Lung (tissue), 17 donors: ENCODE measurements at places on chromosomes 1 and 21. TPM values are rescaled to one million over a fixed set of nuclear protein-coding genes. Genes with fewer than 3 reads are reported as not detected.

The TRPM2 gene
- 26.2 TPM for polyA plus RNA-seq

The DNASE2B gene
- polyA plus RNA-seq = 0.29 TPM

The LBR gene
- polyA plus RNA-seq = 16.2 TPM

The IL19 gene
- polyA plus RNA-seq = 0.68 TPM

The OR10Z1 gene
- not detected for polyA plus RNA-seq

The LRRC71 gene
- polyA plus RNA-seq = 3.4 TPM
